Mesendoderm (in vitro differentiated cells): ENCODE measurements at places on chromosomes 1 and 21.
A peak's percentile ranks its signal among the peaks of the same experiment; 100 is the strongest.

- no peak overlapping the region for H3K27ac ChIP-seq
- H3K36me3 ChIP-seq, result no peaks in the 10 kb centered on the region
- no peak overlapping the region for H3K4me3 ChIP-seq
- H3K27me3 ChIP-seq, result no peaks in the 10 kb centered on the region
Measured at GRCh38 chr1:178664278-178664677, 60.8 kb upstream of the RALGPS2 start.

- H3K4me3 ChIP-seq, result no peak overlapping the region
- H3K36me3 ChIP-seq, result no peaks in the 10 kb centered on the region
- no peak for DNase-seq
- peaks cover 16% of the 10 kb centered on the region for H3K4me1 ChIP-seq
Measured at GRCh38 chr1:67753776-67754525, 69.0 kb downstream of the GADD45A start.

DNA sequence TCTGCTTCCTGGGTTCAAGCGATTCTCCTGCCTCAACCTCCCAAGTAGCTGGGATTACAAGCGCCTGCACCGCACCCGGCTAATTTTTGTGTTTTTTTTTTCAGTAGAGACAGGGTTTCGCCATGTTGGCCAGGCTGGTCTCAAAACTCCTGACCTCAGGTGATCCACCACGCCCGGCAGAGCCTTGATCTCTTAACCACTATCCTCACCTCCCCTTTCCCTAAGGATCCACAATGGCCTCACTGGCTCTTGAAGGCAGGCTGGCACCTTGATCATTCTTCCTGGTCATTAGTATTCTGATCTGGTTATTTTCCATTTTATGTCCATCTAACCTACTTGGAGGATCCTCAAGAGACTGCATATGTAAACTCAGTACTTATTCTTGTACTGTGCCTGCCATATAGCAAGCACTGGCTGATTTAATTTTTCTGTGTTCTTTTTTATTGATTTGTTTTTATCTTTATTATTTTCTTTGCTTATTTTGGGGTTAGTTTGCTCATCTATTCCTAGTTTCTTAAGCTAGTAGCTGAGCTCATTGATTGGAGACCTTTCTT, 6.3 kb downstream of the RCC1 start:
- H3K36me3 ChIP-seq, result peaks cover 24% of the 10 kb centered on the region
- H3K4me3 ChIP-seq, result no peak overlapping the region
- no peak overlapping the region for H3K27ac ChIP-seq
- peaks cover 3% of the 10 kb centered on the region for H3K4me1 ChIP-seq
- no peaks in the 10 kb centered on the region for H3K27me3 ChIP-seq

GRCh38 chr1:67724928-67725560, 40.0 kb downstream of the GADD45A start:
- peaks cover 15% of the 10 kb centered on the region for H3K4me1 ChIP-seq
- H3K4me3 ChIP-seq, result no peak overlapping the region
- H3K36me3 ChIP-seq, result no peaks in the 10 kb centered on the region
- no peak for DNase-seq
- H3K27ac ChIP-seq, result no peak overlapping the region

- H3K4me1 ChIP-seq, result no peaks in the 10 kb centered on the region
- DNase-seq, result no peak
Measured at GRCh38 chr1:15215116-15215515, 31.9 kb upstream of the FHAD1 start.

DNA sequence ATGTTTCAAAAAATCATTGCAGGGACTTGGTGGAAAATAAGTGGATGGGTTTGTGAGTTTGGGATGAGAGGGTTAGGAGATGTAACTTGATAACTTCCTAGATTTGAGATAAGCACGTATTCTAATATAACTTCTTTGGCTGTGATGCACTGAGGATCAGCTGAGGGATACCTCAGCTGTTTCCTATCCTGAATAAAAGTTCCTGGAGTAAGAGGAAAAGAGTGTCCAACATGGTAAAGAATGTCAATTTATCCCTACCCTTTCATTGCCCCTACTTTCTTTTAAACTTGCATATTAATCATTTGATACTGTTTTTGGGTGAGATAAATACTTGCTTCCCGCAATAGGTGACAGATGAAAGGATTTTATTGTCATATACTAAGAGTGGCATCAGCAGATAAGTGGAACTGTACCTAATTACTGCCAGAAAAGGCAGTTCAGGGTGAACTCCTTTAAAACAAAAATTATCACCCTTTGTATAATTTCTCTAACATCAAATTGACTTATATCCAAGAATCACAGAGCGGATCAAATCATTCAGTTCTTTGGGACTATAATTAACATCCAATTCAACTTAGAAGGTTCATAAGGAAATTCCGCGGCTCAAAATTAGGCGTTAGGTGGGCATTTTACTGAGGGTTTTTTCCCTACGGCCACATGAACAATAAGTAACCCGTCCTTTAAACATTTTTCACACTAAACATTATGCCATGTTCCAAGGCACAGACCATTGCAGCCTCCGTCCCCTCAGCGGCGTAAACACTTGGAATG, 1.4 kb upstream of the SUCO start:
- DNase-seq, result no peak
- H3K36me3 ChIP-seq, result no peaks in the 10 kb centered on the region
- H3K4me1 ChIP-seq, result peaks cover 3% of the 10 kb centered on the region
- peak overlapping the region; percentile 51 for H3K27ac ChIP-seq
- peak overlapping the region; percentile 66 for H3K4me3 ChIP-seq
- H3K27me3 ChIP-seq, result no peaks in the 10 kb centered on the region

GRCh38 chr21:33149181-33149580, 79.2 kb downstream of the OLIG1 start:
- no peaks in the 10 kb centered on the region for H3K36me3 ChIP-seq
- no peak overlapping the region for H3K4me3 ChIP-seq
- H3K4me1 ChIP-seq, result no peaks in the 10 kb centered on the region
- H3K27me3 ChIP-seq, result no peaks in the 10 kb centered on the region
- DNase-seq, result no peak

GRCh38 chr1:221994274-221994698, 252.4 kb upstream of the DUSP10 start:
- H3K36me3 ChIP-seq, result no peaks in the 10 kb centered on the region
- no peak overlapping the region for H3K27ac ChIP-seq
- no peak overlapping the region for H3K4me3 ChIP-seq
- H3K4me1 ChIP-seq, result no peaks in the 10 kb centered on the region

- no peak overlapping the region for H3K4me3 ChIP-seq
- H3K36me3 ChIP-seq, result no peaks in the 10 kb centered on the region
- no peaks in the 10 kb centered on the region for H3K4me1 ChIP-seq
- no peak overlapping the region for H3K27ac ChIP-seq
- H3K27me3 ChIP-seq, result no peaks in the 10 kb centered on the region
Measured at GRCh38 chr1:78408810-78409209, 82.0 kb upstream of the PTGFR start.

GRCh38 chr1:83791821-83792437, 207.0 kb downstream of the TTLL7 start:
- H3K27ac ChIP-seq, result no peak overlapping the region
- no peaks in the 10 kb centered on the region for H3K36me3 ChIP-seq
- H3K4me3 ChIP-seq, result no peak overlapping the region
- DNase-seq, result no peak
- H3K4me1 ChIP-seq, result peaks cover 3% of the 10 kb centered on the region

GRCh38 chr1:201460814-201461644, 8.0 kb downstream of the PHLDA3 start:
- peaks cover 6% of the 10 kb centered on the region for H3K4me1 ChIP-seq
- no peak overlapping the region for H3K27ac ChIP-seq
- H3K36me3 ChIP-seq, result no peaks in the 10 kb centered on the region
- no peaks in the 10 kb centered on the region for H3K27me3 ChIP-seq
- DNase-seq, result peak; percentile 74
- no peak overlapping the region for H3K4me3 ChIP-seq

GRCh38 chr1:236016782-236017400, 48.0 kb downstream of the NID1 start:
- no peaks in the 10 kb centered on the region for H3K27me3 ChIP-seq
- no peaks in the 10 kb centered on the region for H3K36me3 ChIP-seq
- no peak overlapping the region for H3K27ac ChIP-seq
- no peaks in the 10 kb centered on the region for H3K4me1 ChIP-seq

DNA sequence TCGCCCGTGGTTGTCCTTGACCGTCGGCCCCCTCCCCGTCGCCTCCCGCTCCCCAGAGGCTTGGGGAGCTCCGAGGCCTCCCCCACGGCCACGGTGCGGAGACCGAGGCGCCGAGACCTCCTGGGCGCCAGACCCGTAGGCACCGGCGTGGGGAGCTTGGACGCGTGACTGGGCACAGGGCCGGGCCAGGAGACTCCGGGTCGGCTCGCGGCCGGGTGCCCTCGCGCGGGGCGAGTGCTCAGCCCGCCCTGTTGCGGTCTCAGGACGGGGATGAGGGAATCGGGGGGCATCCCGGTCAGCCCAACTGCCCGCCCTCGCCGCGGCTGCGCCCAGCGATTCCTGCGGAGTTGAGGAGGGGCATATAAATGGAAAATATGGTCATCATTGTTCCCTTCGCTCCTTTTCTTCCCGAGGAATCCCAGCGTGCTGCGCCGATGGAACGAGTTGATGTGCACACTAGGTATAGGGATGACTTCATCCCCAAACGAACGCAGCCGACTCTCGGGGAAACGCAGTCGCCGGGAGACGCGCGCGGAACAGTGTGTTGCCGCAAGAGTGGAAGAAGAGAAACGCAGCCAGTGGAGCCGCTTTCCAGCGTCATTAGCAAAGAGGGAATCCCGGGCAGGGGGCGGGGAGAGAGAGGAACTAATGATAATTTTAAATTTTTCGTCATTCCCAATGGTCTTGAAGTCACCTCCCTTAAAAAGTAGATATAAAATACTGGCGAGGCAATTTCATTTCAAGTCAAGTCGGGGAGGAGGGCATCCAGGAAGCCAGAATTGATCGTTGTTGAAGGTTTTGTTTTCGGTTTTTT, 747 bp upstream of the ENAH start:
- H3K36me3 ChIP-seq, result no peaks in the 10 kb centered on the region
- H3K27ac ChIP-seq, result peak overlapping the region; percentile 95
- peak overlapping the region; percentile 78 for H3K4me3 ChIP-seq
- peak; percentile 77 for DNase-seq
- no peaks in the 10 kb centered on the region for H3K27me3 ChIP-seq

DNA sequence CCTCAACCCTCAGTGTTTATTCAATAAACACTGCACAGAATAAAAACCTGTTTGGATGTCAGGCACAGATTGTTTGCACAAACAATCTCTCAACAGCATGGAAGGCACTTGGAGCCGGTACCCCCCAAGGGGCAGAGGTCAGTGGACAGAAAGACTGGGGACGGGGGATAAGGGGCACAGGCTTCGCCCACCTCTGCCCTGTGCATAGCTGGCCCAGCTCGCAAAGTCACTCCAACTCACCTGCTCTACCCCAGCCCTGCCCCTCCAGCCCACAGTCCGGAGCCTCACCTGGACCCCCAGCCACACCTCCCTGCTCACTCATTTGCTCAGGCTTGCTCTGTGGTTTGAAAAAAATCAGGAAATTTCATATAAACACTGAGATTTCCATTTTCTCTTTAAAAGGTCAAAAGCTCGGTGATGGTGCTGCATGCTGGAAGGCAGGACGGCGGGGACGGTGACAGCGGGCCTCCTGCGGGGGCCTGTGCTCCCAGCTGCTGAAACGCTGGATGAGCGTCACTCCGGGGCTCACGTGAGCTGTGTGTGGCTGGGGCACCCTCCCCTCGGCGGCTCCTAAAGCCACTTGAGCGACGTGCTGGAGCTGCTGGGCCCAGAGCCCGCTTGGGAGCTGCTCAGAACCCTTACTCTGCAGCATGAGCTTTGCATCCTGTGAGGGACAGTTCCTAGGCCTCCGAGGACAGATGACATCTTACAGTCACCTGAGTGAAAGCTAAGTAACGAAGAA, 54.5 kb downstream of the PRDM15 start:
- DNase-seq, result no peak
- no peaks in the 10 kb centered on the region for H3K4me1 ChIP-seq
- no peak overlapping the region for H3K4me3 ChIP-seq
- no peaks in the 10 kb centered on the region for H3K27me3 ChIP-seq
- no peaks in the 10 kb centered on the region for H3K36me3 ChIP-seq
